ENCODE measurements at places on chromosomes 4 and X.

DNA sequence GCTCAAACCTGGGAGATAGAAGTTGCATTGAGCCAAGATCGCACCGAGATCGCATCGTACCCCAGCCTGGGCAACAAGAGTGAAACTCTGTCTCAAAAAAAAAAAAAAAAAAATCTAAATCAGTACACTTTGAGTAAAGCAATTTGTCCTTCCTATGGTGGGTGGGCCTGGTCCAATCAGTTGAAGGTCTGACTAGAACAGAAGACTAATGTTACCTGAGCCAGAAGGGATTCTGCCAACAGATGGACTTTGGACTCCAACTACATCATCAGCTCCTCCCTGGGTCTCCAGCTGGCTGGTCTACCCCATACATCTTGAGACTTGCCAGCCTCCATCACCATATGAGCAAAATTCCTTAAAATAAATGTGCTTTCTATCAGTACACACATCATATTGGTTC lies 155.2 kb downstream of the DHRSX start:
- DNase-seq = no peak

DNA sequence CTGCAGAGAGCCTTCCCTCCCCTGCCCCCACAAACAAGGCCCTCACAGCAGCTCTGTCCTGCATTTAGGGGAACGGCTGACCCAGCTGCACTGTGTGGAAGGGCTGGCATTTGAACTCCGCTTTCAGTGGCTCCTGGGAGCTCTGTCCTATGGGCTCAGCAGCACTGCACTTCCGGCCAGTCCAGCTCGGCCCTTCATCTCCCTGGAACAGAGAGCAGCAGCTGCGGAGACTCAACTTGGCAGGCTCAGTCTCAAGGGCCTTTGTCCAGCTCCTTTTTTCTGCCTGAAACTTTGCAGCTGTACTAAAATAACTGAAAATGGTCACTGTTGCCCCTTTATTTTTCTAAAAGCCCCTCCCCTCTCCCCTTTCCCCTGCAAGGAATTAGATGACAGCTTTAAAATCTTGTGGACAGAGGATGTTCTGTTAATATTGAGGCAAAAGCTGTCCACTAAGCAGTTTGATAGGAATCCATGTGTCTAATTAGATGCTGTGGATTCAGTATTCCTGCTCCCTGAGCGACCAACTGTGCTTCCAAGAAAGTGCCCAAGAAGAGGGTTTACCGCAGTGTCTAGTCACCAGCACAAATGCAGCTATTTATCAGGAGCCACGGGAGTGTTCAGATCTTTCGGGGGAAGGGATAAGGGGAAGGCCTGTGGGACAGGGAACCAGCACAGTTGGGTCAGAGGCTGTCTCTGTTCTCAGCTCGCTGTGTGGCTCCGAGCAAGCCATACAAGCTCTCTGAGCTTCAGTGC lies 133.1 kb downstream of the AFAP1 start:
- no peak for DNase-seq

DNA sequence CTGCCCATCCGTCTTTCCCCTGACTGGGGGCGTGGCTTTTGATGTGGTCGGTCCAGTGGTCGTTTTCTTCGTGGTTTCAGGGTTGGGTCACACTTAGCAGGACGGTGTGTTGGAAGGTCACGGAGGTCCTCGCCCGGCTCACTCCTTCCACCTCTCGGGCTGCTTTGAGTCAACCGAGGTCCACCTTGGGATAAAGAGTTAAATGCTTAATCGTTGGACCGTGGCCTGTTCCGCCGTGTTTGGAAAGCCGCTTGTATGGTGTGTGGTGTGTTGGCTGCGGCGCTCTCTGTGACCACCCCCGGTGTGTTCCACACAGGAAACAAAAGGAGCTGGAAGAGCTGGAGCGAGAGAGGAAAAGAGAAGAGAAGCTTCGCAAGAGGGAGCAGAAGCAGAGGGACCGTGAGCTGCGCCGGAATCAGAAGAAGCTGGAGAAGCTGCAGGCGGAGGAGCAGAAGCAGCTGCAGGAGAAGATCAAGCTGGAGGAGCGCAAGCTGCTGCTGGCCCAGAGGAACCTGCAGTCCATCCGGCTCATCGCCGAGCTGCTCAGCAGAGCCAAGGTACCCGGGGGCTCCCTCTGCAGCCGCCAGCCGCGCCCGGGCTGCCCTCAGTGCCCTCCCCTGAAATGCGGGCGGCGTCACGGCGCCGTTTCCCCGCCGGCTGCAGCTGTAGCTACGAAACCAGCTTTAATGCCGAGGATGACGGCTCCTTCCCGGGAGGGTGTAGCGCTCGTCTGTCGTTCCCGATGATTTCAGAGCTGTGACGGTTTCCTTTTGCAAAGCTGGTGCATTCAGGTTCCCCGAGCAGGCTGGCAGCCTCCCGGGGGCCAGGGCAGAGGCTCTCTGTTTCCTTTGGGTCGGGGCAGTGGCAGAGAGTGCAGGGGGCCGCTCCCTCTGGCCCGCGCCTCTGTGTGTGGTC lies 7.7 kb downstream of the AKAP17A start:
- no peak for DNase-seq

- peak; percentile 22 for DNase-seq
Measured at GRCh38 chr4:57214654-57215411, 104.6 kb upstream of the IGFBP7 start.

- no peak for DNase-seq
Measured at GRCh38 chrX:2960861-2961515, 31.8 kb upstream of the ARSD start.

Data from suppressor macrophage (primary cell).